ENCODE measurements at places on chromosomes 5 and 9.

GRCh38 chr5:139705655-139706587 lies 57.8 kb downstream of the CXXC5 start:
- no peak for DNase-seq

- no peak for DNase-seq
These were observed 525.9 kb downstream of the EBF1 start for GRCh38 chr5:158573829-158574228.

DNA sequence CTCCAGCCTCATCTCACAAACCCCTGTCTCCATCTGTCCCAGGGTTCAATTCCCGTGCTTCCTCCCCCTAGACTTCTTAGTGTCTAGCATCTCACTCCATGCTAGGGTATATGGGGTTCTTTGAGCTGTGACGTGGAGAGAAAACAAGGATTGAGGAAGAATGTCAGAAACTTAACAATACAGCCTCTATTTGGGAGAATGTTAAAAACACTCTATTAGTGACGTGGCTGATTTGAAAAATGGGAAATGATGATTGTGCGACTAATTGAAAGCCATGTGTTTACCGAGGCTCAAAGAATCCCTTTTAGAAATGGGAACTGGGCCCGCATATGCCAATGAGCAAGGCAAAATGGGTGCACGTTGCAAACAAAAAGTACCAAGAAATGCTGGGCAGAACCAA lies 72.7 kb upstream of the TBC1D2 start:
- no peak for DNase-seq

DNA sequence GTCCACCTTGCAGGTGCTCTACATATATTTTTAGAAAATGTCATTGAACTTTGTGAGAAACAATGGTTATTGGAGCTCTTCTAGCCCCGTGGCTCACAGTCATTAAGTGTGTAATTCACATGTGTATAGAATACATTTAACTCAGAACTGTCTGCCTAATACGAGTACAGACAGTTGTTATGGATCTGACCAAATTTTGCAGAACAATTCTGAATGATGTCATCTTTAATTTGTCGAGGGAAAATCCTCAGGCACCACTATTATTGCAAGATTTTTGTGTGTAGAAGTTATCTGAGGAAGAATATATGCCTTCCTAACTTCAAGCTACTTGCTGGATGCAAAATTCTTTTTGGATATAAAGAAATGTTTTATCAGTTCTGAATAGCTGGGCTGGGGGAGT lies 216.9 kb downstream of the CD180 start:
- no peak for DNase-seq

DNA sequence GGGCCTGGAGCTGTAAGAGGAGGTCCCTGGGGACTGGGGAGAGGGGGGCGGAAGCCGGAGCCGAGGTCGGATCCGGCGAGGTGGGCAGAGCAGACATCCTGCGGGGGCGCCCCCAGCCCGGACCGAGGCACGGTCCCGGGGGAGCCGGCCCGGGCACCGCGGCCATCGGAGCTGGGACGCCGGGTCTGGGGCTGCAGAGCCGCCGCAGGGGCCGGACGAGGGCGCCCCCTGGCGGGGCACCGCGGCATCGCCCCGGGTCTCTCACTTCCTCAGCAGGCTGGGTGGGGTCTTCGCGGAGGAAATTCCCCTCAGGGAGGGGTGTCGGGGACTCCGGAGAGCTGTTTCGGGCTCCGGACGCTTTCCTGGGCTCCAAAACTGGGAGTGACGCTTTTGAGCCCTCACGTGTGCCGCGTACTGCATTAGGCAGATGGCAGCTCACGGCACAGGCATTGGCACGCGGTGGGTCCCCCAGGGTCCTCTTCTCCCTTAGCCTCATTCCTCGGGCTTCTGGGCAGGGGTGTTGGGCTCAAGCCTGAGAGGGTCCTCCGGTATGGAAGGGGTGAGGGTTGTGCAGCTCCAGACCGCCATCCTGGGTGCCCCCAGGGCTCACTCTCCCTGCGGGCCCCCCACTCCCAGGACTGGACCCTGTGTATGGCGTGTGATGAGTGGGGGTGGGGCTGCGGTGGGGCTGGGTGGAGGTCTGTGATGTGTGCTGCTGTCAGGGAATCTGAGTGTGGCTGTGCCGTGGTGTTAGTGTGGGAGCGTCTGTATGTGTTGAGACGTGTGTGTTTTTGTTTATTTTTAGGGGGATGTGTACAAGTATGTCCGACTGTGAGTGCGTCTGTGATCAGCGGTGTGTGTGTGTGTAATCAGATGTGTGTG lies 29.6 kb downstream of the LHX2 start:
- no peak for DNase-seq

DNA sequence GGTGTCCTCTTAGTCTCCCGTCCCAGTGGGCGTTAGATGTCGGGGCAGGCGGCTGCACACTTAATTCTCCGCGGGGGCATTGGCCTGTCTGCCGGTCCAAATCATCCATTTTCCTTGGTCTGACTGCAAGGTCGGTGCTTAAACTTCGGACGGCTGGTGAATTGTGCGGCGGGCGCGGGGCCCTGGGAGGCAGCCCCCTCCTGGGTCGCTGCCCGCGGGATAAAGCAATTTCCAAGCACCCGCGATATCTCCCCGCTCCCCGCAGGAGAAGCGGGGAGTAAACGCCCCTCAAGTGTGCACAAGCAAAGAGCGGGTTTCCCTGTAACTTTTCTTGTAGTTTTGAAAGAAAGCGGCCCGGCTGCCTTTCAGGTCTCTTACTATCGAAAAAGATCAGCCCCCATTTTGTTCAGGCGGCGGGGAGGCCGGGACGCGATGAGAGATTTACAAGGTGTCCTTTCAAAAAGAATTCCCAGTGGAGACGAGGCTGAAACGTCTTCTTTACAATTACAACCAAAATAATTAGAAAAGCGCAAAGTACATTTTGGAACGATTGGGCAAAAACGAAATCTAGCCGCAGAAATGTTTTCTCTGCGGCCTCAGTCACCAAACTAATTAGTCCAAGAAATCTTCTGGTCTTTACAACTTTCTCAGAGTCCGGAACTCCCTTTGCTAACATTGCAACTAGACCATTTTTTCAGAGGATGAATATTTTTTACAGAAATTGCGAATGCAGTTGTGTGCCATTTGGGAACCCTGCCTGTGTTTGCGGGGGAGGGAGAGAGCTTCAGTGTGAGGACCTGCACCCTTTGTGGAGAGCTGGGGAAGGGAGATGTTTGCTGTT lies 1.8 kb downstream of the IRX1 start:
- DNase-seq, result no peak

DNA sequence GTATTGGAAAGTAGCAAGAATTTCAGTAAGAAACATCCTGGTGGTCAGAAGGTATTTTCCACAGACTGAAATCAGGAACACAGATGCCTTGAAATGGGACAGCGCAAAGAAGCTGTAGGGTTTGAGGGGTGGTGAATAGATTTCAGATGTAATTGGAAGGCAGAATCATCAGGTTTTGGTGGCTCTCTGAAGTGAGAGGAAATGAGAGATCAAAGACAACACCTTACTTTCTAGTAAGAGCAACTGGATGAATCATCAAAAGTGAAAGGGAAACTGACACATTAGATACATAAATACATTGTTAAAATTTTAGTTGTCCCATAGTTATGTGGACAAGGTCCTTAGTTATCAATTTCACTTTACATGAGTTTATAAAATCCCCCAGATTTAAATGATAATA lies 188.2 kb upstream of the SLC27A6 start:
- DNase-seq, result no peak

DNA sequence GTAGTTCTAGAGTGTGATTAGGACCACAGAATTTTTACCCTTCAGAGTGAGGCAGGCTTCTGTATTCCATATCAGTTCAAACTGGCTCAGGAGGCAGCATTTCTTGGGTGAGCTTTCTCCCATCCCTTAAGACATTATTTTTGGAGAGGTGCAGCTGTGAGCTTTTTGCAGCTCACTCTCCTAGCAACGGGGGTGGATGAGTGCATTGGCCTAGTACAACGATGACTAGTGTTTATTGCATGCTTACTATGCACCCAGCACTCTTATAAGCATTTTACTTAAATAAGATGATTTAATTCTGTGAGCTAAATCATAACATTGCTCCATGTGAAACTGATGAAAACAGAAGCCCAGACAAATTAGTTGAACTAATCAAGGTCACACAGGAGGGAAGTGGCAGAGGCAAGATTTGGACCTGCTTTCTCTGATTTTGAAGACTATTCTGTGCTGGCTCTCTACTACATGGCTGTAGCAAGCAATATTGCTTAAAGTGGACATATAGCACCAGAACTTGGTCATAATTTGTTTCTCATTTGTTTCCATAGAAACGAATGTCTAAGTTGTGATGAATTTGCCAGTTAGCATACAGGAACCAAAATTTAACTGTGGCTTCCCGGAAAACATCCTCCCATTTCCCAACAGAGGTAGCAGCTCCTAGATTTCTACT lies 372.1 kb upstream of the RIOK2 start:
- no peak for DNase-seq
